ENCODE measurements at places on chromosomes 2 and 18.

DNA sequence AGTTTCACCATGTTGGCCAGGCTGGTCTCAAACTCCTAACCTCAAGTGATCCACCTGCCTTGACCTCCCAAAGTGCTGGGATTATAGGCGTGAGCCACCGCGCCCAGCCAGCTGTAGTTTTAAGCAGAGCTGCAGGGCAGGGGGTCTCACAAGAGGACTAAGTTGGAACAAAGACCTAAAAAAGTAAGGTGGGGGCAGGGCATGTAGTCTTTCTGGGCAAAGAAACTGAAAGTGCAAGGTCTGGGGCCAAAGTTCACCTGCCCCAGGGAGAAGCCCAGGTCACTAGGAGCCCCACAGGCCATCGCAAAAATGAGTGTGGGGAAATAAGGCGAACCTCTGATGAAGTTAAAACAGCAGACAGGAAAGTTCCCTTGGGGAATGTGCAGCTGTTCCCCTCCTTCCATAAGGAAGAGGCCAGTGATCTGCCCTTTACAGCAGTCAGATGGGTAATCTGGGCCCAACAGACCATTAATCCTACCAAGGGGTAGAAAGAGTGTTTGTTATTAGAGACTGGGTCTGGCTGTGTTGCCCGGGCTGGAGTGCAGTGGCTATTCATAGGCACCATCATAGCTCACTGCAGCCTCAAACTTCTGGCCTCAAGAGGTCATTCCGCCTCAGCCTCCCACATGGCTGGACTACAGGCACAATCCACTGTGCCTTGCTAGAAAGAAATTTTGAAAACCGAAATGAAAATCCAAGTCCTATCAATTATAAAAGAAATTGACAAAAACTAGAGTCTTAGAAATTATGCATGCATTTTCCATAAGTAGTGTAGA lies 2.8 kb downstream of the SCLY start:
- no peak for DNase-seq

DNA sequence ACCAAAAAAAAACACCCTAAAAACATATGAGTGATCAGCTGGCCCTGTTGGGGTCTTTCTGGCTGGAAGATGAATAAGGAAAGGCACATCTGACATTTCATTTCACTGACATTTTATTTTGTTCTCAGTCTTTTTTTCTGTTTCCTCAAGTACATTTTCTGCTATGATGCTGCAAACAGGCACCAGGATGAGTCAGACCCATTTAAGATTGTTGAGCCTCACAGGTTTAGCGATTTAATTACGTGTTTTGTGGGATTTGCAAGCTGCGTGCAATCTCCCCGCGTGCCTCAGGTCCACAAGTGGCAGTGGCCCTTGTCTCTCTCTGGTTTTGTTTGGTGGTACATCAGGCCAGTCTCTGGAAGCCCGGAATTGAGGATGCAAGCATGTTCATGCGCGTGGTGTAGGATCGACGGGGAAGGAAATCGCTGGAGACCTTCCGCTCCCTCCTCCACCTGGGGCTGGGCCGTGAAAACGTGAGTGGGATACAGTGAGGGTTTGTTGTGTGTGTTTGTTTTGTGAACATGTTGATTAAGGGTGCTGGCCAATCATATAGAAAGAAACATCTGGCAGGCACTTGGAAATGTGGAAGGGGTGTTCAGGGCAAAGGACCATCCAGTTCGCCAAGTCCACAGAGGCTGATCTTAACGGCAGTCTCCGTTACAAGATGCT lies 120.2 kb upstream of the ZNF516 start:
- no peak for DNase-seq

- no peak for DNase-seq
Measured at GRCh38 chr2:240112914-240113690, 23.0 kb downstream of the COPS9 start.

GRCh38 chr2:130767408-130767775 lies 12.1 kb downstream of the AMER3 start:
- DNase-seq, result no peak

DNA sequence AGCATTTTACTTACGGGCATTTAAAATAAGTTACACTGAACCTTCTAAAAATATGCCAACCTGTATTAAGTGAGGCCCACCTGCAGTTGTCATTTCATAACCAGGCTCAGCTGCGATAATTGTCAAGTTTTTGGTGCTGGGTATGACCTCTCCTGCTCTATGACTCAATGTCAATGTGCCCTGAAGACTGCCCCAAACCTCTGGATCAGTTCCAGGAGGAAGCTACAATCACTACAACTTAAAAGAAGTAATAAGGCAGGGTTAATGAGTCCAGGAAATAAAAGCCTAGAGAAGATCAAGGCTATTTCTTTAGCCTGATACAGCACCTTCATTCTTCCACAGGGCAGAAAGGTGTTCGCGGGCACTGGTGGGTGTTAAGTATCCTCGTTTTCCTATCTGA lies 22.9 kb downstream of the POLR1A start:
- no peak for DNase-seq

GRCh38 chr2:45652090-45653031 lies 886 bp downstream of the PRKCE start:
- DNase-seq, result peak; percentile 13

- no peak for DNase-seq
Measured at GRCh38 chr2:66477135-66477842, 42.4 kb downstream of the MEIS1 start.
